Stimulated activated CD8-positive, alpha-beta memory T cell treated with anti-CD3 and anti-CD28 coated beads, Interleukin-12 subunit alpha, Interleukin-12 subunit beta, amount 100 ng/mL, for 1 hour (primary cell): ENCODE measurements at places on chromosomes 1 and 21.

DNA sequence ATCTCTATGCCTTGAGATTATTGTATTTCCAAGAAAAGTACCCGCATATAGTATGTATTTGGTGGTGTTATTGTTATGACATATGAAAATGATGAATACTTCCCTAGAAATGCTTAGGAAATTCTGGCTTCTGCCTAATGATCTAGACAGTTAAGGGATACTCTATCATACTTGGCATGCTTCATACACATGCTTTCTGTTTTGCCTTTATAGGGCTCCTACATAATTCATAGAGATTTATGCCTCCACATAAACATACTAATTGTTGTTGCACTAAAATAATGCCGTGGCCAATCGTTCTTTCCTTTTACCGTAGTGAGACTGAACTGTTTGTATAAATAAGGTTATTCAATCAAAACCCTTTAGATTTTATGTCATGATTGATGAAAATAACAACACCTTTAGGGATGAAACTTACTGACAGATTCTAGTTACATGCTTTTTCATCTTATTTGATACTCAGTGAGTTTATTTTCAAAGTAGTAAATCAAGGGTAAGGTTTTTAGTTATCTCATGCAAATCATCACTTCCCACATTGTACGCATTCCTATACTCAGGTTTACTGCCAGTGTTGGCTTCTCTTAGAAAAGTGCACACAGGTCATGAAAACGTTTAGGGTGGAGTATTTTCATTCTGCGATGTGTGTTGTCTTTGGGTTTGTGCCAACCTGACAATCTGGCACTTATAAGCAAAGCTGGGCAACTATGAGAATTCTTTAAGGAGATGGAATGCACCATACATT is 40.5 kb upstream of the SCYL3 start:
- DNase-seq, result no peak

- no peak for DNase-seq
These were observed 36.0 kb upstream of the SLC19A1 start for GRCh38 chr21:45578176-45578801.

DNA sequence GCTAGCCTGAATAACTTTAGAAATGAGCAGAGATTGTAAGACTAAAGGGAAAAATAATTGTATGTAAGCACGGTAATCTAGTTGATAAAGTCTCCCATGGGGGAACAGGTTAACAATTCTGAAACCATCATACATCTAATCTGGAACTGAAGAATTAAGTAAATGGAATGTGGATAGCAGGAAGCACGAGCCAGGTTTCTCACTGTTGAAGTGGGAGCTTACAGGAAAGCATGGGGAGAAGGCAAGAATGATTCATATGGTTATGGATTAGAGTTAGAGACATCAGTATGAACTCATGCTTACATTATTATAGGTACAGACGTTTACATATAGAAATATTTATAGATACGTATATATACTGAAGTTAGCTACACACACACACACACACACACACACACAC is 83.0 kb downstream of the LEPR start:
- DNase-seq, result no peak

GRCh38 chr1:244896550-244896949 is 32.2 kb upstream of the HNRNPU start:
- DNase-seq, result no peak

DNA sequence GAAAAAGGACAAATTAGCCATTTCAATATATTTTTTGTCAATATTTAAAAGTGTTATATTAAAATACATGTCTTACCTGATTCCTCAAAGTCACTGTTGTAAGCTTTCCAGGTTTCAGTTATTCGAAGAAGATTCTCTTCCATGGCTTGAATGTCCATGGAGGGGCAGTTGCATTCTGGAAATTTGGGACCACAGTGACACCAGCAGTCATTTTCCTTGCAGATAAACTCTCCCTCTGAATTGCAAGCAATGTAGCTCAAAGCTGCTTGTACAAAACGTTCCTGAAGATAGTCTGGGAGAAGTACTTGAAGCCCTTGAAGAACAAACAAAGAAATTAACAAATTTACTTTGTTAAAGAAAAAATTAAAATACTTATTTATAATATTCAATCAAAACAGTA is 251.7 kb downstream of the BRINP3 start:
- no peak for DNase-seq

- DNase-seq, result no peak
These were observed 64.4 kb downstream of the KCTD3 start for GRCh38 chr1:215631489-215631888.

DNA sequence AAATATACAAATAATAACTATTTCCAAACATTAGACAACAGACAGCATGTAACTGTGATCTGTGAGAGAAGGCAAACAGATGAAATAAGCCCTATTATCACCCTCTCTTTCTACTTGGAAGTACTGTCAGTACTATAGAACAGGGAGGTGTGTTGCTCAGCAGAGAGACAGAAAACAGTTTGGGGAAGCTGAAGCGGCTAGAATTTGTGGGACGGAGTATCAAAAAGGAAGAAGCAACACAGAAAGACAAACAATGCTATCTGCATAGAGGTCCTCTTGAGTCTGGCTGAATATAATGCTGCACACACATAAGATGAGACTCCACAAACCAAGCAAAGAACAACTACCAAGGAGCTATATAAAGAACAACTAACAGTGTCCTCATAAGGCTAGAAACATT is 59.4 kb downstream of the ZZZ3 start:
- DNase-seq, result no peak

DNA sequence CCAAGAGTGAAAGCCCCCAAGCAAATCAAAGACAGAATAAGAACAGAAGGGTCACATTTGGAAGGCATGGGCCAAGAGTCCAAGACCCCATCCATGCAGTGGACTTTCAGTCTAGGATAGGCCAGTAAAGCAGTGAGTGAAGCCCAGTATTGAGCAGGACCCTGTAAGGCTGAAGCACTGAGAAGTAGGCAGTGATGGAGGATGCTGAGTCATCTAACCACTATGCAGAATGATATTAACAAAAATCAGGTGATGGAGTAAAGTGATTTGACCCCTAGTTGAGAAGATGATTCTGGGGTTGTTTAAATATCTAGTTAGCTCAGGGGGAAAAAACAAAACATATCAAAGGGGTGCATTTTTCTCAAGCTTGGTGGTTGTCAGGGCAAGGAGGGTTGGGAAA is 308.7 kb upstream of the PLXNA2 start:
- DNase-seq, result no peak

DNA sequence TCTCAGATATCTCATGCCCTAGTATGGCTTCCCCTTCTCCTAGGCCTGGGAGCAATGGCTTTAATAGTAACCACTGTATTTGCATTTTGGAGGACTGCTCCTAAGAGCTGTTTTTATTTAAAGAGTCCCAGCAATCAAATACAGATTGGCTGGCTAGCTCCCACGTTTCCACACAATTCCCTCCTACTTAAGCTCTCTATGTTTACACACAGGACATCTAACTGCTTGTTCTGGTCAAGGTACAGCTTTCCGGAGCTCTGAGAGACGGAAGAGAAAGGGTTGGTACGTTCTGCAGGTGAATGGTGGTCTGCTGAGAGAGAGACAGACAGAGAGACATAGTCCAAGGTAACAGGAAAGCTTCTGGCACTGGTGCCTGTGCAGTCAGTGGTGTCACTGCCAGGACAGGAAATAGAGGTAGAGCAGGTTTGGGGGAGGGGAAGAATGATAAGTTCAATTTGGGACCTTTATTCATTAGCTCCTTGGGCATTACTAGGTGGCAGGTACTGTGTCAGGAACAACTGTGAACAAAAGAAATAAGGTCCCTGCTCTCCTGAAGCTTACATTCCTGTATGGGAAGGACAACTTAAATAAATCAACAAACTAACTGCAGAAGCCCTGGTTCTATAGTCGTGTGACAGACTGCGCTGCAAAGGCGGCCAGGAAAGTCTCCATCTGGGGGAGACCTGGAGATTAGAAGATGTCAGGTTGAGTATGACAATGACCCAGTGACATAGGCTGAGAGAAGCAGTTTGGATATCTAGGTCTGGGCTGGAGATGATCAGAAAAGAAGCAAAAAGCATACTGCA is 1.2 kb upstream of the SLC25A33 start:
- DNase-seq, result no peak

GRCh38 chr1:108016451-108016920 is 51.5 kb upstream of the VAV3 start:
- DNase-seq, result no peak

DNA sequence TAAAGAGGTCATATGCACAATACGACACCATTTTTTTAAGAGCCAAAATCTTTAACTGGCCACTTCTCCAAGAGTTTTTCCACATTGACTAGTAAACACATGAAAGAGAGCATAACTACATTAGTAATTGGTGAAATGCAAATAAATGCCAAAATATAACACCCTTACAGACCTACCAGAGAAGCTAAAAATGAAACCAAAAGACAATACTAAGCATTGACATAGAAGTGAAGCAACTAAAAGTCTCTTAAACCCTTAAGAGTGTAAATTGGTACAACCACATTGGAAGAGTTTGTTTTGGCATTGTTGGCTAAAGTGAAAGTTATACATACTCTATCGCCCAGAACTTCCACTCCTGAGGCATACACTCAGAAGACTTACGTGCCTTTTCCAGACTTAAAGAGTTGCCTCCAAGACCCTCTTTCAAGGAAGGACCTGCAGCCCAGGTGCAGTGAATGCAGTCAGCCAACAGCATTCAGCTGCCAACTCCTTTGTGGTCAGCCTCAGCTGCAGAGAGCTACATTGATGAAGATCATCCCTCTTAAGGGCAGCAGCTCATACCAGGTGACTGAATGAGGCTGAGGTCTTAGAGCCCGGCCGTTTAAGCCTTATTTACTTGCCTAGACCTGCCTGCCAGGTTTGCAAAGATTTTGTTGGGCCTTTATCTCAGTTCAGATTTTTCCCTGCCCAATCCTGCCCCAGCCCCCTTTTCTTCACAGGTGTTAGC is 839.1 kb upstream of the ADGRL2 start:
- no peak for DNase-seq

DNA sequence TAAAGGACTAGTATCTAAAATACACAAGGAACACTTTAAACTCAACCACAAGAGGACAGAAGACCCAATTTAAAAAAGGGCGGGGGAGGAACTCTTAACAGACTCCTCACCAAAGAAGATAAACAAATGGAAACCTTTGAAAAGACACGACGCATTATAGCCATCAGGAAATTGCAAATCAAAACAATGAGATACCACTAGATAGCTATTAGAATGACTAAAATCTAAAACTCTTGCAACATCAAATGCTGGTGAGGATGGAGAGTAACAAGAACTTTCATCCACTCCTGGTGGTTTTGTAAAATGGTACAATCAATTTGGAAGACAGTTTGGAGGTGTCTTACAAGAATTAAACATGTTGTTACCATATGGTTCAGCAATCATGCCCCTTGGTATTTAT is 708.2 kb downstream of the BRINP3 start:
- DNase-seq, result no peak

- no peak for DNase-seq
These were observed 230.8 kb upstream of the CHRM3 start for GRCh38 chr1:239155466-239156091.

DNA sequence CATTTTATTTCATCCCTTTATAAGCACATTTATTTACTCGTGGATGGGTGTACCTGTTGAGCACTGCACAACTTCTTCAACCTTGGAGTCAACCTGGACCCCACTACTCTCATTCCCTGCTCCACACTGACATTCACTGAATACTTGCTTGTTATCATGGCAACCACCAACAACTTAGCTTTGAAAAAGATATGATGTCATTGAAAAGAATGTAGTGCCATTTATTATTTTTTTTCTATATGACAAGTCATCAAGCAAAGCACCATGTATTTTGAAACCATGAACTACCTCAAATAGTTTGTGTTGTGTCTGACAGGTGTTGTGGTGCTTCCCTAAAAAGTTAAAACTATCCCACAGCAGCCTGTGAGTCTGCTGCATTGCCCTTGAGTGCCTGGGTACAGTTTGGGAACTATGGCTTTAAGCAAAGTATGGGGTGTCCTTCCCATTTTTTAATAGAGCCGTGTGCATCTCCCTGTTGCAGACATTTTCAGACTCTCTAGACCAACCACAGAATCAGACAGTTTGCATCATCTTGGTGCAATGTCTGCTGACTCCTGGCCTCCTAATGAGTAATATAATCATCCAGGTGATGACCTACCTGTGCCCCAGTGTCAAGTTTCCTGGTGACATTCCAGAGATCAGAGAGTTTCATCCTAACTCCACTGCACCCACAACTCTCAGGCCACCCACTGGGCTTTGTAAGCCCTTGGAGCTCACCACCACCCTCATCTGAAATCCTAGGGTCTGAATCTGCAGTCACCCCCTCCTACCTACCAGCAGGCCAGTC is 339.7 kb upstream of the PROX1 start:
- DNase-seq, result no peak

DNA sequence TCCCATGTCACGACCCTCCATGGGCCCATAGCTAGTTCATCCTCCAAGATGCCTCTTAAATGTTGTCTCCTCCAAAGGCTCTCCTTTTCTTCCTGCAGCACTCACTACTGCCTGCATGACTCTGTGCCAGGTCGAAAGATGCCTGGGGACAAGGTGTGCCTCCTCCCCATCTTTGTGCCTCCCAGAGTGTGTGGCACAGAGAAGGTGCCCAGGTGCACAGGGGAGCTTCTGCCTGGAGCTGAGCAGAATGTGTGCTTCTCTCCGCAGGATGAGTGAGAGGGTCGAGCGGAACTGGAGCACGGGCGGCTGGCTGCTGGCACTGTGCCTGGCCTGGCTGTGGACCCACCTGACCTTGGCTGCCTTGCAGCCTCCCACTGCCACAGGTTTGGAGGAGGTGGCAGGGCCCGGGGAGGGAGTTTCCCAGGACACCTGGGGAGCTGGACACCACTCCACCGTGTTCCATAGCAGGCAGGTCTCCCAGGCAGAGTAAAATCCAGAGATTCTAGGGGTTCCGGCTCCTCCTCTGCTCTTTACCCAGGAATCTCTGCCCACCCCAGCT is 6.9 kb upstream of the PPM1J start:
- no peak for DNase-seq

GRCh38 chr1:234841710-234842231 is 231.8 kb upstream of the IRF2BP2 start:
- DNase-seq, result no peak

DNA sequence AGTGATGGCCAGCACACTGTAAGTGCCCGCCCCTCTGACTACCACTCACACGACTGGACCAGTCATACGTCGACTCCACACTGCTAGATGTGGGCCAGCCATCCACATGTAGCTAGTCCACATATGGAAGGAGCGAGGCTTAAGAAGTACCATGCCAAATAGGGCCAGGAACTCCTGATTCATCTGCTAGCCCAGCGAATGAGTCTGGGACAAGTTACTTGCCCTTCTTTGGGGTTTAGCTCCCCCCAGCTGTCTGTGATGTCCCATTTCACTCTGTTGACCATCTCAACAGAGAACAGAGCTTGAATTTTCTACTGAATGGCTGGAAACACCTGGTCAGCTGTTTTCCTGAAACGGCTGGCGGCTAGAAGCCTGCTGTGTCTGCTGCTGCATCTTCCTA is 5.8 kb downstream of the CSRP1 start:
- no peak for DNase-seq

DNA sequence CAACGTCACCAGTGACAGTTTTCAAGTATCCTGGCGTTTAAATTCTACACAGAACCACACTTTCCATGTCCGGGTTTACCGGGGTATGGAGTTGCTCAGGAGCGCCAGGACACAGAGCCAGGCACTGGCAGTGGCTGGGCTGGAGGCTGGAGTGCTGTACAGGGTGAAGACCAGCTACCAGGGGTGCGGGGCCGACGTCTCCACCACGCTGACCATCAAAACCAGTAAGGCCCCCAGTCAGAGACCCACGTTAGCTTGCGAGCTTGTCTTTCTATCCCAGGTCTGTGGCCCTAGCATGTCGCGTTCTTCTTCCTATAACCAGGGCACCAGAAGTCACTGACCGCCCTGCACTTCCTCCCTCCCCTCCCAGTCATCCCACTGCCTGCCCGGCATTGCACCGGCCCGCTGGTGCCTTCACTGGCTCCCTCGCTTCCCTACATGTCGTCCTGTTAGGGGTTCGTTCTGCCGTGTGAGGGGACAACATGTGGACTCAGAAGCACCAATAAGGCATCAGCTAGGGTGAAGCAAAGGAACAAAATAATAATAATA is 27.9 kb downstream of the UMODL1 start:
- DNase-seq, result no peak
